Transverse colon (tissue), 4 donors: ENCODE measurements at places on chromosomes 7 and 10.

GRCh38 chr10:14186245-14186644 is 144.5 kb downstream of the FRMD4A start:
- no peak for DNase-seq

DNA sequence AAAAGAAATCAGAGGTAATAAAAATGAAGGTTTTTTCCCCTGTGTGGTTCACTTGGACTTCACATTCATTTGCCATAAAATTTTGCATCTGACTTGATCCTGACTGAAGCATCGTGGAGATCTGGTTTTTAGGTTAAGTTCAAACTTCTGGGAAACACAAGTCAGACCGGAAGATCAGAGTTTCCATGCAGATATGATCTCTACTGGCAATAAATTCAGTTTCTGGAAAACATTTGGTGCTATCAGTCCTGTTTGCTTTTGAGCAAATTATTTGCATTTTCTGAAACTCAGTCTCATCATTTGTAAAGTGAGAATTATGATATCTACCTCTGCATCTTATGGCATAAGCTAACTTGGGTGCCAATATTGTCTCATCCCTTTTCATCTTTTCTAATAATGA is 81.3 kb upstream of the KCNMA1 start:
- no peak for DNase-seq

- no peak for DNase-seq
Observed at GRCh38 chr7:85316489-85316888, 129.6 kb upstream of the SEMA3D start.

- DNase-seq, result no peak
Observed at GRCh38 chr7:110940756-110941155, 150.2 kb upstream of the LRRN3 start.

GRCh38 chr10:80126876-80127275 is 5.7 kb upstream of the PLAC9 start:
- DNase-seq, result no peak

GRCh38 chr7:137834552-137834951 is 12.2 kb downstream of the DGKI start:
- no peak for DNase-seq

DNA sequence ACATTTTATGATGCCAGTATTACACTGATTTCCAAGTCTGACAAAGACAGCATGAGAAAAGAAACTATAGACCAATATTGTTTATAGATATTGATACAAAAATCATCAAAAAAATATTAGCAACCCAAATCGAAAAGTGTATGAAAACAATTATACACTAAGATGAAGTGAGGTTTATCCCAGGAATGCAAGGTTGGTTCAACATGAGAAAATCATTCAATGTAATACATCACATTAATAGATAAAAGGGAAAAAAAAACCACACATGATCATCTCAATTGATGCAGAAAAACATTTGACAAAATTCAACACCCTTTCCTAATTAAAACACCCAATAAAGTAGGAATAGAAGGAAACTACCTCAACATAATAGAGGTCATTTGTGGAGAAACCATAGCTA is 153.9 kb downstream of the DNAJC1 start:
- DNase-seq, result no peak
